ENCODE measurements at places on chromosomes 4 and X. TPM values are rescaled to one million over a fixed set of nuclear protein-coding genes. Genes with fewer than 3 reads are reported as not detected.

DNA sequence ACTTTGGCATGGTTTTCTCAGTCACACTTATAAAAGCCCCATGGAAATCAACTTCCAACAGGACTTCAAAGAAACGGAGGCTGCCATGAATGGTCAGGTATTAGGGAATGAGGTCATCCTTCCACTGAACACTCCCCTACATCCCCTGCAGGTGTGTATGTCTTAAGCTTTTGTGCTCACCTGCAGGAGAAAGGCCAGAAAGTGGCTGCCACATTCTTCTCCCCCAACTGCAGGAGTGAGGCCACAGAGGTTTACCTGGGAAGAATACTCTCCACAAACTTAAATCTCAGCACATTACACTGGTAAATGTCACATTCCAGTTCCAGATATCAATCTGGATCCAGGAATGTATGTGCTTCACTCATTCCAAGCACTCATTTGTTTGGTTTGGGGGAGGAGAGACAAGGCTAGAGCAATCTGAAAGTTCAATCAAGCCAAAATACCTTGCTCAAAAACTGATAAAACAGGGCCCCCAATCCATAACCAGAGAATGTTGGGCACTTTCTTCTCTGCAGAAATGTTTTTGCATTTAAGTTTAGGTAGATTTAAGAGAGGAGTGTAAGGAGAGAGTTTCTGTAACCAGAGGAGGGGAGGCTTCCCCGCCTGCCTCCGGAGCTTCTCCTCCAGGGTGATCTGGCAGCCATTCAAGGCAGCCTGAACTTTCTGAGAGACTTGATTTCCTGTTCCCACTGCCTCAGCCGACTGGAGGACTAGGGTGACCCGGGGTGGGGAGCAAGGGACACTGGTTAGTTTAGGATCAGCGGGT, 15.4 kb downstream of the FAM9C start:
- DNase-seq, result no peak

GRCh38 chr4:104722467-104722866, 227.8 kb upstream of the CXXC4 start:
- DNase-seq, result no peak

DNA sequence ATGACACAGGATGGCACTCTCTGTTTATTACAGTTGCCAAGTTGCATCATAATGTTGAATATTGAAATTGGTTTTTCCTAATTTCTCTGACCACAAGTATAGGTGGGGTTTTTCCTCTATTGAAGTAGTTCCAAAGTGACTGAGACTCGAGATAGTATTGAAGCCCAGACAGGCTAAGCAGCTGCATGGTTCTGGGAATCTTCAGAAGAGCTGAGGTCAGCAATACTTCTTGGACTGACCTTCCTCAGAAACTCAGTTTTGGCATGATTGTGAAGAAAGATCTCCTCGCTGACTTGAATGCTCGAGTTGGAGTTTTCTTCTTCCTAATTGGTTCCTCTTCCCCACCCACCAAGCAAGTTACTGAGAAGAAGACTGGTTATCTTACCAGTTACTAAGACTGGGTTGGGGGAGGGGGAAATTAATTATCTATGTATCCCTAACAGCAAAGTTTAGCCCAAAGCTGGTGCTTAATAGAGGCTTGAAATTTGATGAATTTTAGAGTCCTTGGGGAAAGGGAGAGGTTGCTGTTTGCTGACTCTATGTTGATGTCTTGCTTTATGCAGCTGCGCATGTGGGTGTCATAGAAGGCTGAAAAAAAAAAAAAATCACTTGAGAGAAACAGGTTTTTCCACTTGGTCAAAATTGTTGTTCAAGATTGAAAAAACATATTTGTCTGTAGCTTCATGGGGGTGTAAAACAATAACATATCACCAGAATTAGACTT, 91.1 kb downstream of the P2RY10 start:
- no peak for DNase-seq

- no peak for DNase-seq
Observed at GRCh38 chr4:26345565-26345938, 24.7 kb downstream of the RBPJ start.

DNA sequence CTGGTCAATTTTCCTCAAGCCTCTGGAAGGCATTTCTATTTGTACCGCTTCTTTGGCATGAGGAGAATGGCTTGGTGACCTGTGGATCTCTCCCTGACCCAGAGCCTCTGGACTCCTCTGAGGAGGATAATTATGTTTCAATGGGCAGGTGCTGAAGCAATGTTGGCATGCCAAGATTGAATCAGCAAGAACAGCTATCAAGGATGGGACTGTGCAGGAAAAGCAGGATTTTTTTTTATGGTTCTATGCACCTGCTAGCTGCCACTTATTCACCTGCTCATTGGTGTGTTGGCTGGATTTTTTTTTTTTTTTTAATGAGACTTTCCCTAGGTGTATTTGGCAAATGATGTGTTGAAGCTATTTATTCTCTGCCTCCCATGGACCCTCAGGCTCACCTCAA, 821.2 kb downstream of the RPA4 start:
- DNase-seq, result no peak

GRCh38 chr4:89434364-89434988, 126.9 kb upstream of the GPRIN3 start:
- DNase-seq, result no peak

- no peak for DNase-seq
Observed at GRCh38 chr4:10072420-10073017, 44.1 kb downstream of the WDR1 start.

- no peak for DNase-seq
Observed at GRCh38 chr4:153260132-153260531, 55.9 kb downstream of the TRIM2 start.

- no peak for DNase-seq
Observed at GRCh38 chr4:157246964-157247363, 26.4 kb downstream of the GRIA2 start.

GRCh38 chrX:21781976-21782375, 24.1 kb upstream of the SMPX start:
- no peak for DNase-seq

- DNase-seq, result no peak
Observed at GRCh38 chrX:71621603-71622002, 3.3 kb upstream of the CXCR3 start.

GRCh38 chrX:128599632-128600031, 547.4 kb upstream of the ACTRT1 start:
- DNase-seq, result no peak

DNA sequence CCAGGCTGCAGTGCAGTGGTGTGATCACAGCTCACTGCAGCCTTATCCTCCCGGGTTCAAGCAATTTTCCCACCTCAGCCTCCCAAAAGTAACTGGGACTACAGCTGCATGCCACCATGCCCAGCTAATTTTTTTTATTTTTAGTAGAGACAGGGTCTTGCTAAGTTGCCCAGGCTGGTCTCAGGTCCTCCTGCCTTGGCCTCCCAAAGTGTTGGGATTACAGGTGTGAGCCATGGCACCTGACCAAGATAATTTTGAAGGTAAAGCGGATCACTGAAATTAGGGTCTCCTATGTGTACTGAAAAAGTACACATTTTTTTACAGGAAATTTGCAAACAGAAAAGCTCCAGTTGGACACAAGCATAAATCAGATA, 4.8 kb downstream of the SAT1 start:
- no peak for DNase-seq

DNA sequence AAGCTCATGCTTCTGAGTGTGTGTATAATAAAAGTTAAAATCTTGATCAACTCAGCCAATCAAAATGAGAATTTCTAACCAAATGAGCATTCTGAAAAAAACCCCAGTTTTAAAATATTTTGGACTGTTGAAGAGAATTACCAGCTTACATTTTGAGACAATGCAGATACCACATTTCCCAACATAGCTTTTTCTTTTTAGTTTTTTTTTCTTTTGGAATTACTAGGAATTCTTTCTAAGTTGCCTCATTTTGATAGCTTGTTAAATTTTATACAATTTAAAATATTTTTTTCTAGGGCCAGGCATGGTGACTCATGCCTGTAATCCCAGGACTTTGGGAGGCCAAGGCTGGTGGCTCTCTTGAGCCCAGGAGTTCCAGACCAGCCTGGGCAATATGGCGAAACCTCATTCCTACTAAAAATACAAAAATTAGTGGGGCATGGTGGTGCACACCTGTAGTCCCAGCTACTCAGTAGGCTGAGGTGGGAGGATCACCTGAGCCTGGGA, 2.2 kb downstream of the RP2 start:
- no peak for DNase-seq

DNA sequence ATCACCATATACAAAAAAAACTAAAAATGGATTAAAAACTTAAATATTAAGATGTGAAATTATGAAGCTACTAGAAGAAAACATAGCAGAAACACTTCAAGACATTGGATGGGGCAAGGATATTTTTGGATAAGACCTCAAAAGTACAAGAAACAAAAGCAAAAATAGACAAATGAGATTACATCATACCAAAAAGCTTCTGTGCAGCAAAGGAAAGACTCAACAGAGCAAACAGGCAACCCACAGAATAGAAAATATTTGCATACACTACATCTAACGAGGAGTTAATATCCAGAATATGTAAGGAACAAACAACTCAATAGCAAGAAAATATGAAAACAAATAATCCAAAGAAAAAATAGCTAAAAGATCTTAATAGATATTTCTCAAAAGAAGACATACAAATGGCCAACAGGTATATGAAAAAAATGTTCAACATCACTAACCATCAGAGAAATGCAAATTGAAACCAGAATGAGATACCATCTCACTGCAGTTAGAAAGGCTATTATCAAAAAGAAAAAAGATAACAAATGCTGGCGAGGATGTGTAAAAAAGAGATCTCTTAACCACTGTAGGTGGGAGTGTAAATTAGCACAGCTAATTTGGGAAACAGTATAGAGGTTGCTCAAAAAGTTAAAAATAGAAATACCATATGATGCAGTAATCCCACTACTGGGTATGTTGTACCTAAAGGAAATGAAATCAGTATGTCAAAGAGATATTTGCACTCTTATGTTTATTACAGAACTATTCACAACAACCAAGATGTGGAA, 17.8 kb upstream of the LRCH2 start:
- DNase-seq, result no peak

DNA sequence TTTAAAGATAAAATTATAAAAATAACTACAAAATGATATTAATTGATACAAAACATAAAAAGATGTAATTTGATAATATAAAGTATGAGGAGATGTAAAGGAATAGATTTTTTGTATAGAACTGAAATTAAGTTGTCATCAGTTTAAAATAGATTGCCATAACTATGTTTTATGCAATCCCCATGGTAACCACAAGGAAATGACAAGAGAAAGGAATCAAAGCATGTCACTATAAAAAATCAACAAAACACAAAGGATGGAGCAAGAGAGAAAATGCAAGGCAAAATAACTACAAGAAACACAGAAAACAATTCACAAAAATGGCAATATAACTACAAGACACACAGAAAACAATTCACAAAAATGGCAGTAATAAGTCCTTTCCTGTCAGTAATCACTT, 27.0 kb upstream of the GUCY2F start:
- no peak for DNase-seq

GRCh38 chr4:126268106-126268505, 953.4 kb downstream of the FAT4 start:
- no peak for DNase-seq

GRCh38 chr4:145507636-145508035, 26.0 kb downstream of the SMAD1 start:
- DNase-seq, result no peak

DNA sequence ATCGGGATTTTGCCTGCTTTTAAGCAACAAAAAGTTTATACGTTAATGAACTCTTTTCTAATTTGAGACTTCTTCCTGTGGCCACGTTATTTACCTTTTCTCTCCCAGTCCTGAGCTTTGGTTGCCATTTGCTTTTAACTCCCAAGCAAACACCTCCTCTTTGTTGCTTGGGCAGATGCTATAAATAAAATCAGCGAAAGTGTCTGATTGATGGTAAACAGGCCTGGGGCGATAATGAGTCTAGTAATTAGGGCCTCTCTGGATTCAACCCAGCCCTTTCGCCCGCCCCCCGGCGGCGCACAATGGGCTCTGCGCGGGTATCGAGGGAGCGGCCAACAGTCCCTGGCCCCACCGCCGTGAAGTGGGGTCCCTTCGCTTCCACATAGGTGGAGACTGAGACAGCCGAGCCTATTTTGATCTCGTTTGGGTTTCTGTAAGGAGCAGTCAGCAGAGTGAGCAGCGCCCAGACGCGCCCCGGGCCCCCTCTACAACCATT, 790 bp downstream of the CLGN start:
- DNase-seq, result peak; percentile 12

- peak; percentile 76 for DNase-seq
Observed at GRCh38 chr4:38759113-38759789, 23.5 kb downstream of the TLR10 start.

GRCh38 chr4:97016186-97016907, 1126.9 kb downstream of the STPG2 start:
- no peak for DNase-seq

GRCh38 chr4:64230709-64231310, 178.4 kb downstream of the TECRL start:
- no peak for DNase-seq

- no peak for DNase-seq
Observed at GRCh38 chrX:68992821-68993397, 164.1 kb downstream of the EFNB1 start.

The PSAPL1 gene
- total RNA-seq, result not detected

The FGF2 gene
- not detected for total RNA-seq

The CNKSR2 gene
- total RNA-seq, result 8.3 TPM

The ZAR1 gene
- not detected for total RNA-seq

The GPR34 gene
- 0.52 TPM for total RNA-seq

The TLR10 gene
- 0.22 TPM for total RNA-seq

The TBC1D8B gene
- 0.40 TPM for total RNA-seq

The NDNF gene
- total RNA-seq, result 0.41 TPM

The UGT2B17 gene
- not detected for total RNA-seq

The ARHGAP6 gene
- total RNA-seq, result not detected

The HDX gene
- 0.76 TPM for total RNA-seq

The ANXA10 gene
- total RNA-seq, result not detected

The SRPX gene
- total RNA-seq, result not detected

The LEF1 gene
- total RNA-seq, result 178 TPM

The IL9R gene
- 3.8 TPM for total RNA-seq

The REELD1 gene
- 0.11 TPM for total RNA-seq

The RGN gene
- not detected for total RNA-seq

Measured in activated CD8-positive, alpha-beta T cell treated with anti-CD3 and anti-CD28 coated beads for 36 hours (primary cell).